ENCODE measurements at places on chromosomes 3 and 15.
A peak's percentile ranks its signal among the peaks of the same experiment; 100 is the strongest.

GRCh38 chr3:106425026-106425425, 556.2 kb upstream of the CBLB start:
- DNase-seq: peak; percentile 83

- DNase-seq: peak; percentile 83
These were observed 16.8 kb upstream of the ESYT3 start for GRCh38 chr3:138417559-138417982.

GRCh38 chr15:42800731-42801474, 64.0 kb upstream of the CDAN1 start:
- peak; percentile 8 for DNase-seq

GRCh38 chr3:133663569-133664313, 2.0 kb upstream of the TOPBP1 start:
- peak; percentile 63 for DNase-seq

- DNase-seq: no peak
These were observed 540.1 kb downstream of the UNC13C start for GRCh38 chr15:54518156-54518882.

DNA sequence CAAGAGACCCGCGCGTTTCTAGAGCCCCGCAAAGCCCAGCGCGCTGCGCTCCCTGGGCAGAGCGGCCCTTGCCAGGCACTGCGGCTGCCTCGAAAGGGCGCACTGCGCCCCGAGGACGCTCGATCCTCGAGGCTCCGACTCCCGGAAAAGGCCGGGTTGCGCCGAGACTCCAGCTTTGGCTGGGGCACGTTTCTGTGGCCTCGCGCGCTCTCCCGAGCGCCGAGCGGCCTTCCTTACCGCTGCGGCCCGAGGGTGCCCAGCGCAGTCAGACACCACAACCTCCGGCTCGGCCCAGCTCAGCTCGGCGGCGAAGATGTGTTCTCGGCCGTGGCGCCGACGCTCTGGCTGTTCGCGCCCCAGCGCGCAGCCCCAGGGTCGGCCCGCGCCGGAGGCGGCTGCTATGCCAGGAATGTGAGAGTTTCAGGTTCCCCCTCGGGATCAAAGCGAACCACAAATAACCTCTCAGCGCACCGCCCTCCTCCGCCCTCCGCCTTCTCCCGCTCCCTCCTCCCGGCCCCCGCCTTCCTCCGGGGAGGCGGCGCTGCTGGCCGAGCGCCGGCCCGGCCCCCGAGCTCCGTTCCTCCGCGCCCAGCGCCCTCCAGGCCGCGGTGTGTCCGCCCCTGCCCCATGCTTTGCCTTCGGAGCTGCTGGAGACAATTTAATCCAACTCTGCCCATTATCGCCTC, at the start of gene AMOTL2:
TSS of gene AMOTL2 (minus strand) at position 343 of the 686 bp plus-strand sequence. CDS start 3,014 bp downstream, outside the sequence.
- DNase-seq: peak; percentile 98

DNA sequence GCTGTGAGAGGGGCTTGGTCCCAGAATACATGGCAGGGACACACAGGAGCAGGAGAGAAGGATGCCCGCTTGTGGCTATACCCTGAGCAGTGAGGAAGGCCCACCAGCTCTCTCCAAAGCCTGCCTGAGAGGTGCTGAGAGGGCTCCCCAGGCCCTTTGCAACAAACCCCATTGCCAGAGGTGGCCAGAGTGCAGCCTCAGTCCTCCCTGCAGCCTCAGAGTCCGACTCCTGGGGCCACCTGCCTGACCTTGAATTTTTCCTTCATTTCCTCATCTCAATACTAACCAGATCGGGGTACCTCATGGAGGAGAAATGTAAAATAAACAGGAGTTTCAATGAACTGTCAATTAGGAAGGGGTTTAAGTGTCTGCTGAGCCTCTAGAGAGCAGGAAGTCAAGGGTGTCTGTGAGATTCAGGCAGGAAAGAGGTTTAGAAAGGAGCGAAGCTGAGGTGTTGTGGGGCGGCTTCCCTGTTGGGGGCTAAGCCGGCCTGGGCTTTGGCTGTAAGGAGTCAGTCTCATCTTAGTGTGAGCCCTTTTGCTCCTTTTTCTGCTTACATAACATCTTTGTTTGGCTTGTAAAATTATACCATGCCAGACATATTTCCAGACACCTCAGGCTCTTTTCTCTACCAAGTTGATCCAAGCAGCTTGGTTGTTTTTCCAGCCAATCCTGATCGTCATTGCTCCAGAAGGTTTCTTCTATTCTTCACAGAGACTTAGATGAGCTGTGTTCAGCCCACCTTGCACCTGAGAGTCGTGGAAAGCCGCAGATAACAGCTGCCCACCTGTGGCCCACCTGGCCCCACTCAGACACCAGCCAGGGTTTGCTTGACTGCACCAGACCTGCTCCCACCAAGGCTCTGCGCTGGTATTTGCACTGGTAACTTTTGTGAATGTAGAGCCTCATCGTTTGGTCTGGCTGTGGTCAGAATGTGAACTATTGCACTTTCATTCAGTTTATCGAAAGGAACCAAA, 36.7 kb downstream of the CMTM7 start:
- no peak for DNase-seq

DNA sequence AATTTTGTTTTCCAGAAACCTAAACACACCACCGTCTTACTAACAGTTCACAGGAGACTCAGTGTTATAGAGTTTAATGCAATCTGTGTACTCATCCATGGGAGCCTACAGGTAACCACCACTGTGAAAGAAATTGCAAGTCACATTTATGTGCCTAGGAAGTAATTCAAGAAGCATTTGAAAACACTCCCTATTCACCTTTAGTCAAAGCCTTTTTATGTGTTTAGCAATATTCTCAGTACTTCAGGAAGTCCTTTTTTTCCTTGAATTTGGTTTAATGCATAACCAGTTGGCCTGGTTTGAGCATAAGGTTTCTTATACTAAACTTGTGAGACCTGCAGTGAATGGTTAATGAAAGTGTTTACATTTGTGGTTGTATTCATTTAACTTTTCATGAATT, 346.1 kb downstream of the CHST2 start:
- no peak for DNase-seq

GRCh38 chr3:127195417-127195816, 2.5 kb downstream of the PRR23E start:
- no peak for DNase-seq

DNA sequence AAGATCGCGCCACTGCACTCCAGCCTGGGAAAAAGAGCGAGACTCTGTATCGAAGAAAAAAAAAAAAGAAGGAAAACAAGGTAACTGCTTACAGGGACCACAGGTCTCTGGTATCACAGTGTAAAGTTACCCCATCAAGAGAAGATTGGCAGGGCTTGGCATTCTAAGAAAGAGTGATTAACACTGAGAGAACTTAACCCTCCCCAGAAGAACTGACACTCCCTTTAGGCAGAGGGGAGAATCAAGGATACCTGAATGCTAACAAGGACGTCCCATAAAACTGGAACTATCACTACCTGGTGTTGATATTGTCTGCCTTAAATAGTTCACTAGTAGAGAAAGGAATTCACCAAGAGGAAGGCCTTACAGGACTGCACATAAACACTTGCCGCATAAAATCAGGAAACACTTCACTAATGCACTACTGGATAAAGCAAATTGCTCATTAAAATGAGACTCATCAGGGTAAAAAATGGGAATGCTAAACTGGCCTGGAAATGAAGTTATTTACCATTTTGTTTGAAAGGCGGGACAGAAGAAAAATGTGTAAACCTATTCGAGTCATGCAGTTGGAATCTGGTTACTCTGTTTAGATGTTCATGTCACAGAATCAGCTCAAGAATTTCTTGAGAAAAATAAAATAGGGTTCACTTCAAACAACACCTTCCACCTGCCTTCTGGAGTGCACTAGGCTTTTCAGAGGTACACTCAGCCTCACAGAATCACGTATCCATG, 121.6 kb downstream of the FOXP1 start:
- DNase-seq: peak; percentile 60

DNA sequence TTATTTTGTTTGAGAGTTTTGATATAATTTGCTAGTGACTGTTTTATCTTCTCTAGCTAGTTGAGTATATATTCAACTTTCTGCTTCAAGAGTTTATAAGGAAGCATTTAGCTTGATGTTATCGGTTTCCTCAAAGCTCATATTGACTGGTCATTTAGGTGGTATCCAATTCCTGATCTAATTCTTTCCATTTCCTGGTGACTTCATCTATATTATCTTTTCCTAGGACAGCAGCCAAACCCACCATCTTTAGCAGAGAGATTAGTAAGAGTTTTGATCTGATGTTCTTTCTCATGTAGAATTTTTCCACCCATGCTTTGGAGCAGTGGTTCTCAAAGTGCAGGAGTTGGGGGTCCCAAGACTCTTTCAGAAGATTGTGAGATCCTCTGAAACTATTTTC, 148.6 kb upstream of the STT3B start:
- no peak for DNase-seq

- no peak for DNase-seq
These were observed 2.9 kb downstream of the KLHL24 start for GRCh38 chr3:183638101-183638852.

- no peak for DNase-seq
These were observed 95.4 kb downstream of the PCSK6 start for GRCh38 chr15:101394056-101394630.

GRCh38 chr3:138213398-138214085, 26.4 kb downstream of the ARMC8 start:
- DNase-seq: no peak

DNA sequence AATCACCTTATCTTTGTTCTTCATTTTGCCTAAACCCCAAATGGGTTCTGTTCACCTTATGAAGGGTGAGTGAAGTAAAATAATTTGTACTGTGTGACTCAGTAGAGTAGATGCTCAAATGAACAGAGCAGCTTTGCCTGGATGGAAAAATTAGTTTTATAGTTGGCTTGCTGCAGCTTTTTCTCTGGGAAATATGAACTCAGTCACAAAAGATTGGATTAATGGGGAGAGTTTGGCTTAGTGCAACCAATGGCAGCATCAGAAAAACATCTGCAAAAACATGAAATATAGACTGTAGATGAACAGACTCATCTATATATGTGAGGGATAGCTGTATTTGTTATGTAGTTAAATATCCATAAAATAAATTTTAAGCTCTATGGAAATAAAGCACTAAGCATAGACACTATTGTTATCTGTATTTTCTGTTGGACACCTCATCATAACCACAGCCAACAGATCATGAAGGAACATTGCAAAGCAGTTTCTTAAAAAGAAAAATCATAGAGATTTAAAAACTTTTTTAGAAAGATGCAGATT, 181.3 kb downstream of the ECT2 start:
- no peak for DNase-seq

DNA sequence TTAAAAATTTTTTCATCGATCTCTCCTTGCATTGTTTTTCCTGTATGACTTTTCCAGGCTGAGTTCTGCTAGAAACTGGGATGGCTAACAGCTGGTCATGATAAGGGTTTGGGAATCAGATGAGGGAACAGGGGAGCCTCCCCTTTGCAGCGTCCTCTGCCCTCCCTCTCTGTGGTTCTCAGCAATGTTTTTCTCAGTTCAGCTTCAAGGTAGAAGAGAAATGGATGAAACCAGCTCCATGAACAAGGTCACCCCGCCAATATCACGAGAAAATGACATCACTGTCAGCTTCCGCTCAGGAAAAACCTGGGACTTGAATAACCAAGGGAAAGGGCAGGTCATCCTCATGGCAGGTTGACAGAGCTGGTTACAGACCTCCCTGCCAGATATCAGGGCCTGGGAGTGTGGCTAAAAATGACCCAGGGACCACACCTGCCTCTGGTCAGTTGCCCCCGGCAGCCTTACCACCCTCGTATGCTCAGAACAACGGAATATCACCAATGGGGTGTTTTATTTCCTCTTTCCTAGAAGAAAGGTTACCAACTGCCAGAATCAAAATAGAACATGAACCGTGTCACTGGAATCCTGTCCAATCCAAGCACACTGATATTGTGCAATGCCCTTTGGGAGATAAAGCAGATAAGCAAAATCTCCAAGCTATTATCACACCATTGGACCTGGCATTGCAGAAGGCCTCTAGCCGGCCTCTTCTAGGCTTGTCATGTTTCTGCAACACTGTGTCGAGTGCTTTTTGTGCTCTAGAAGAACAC, 26.1 kb downstream of the LSM3 start:
- peak; percentile 84 for DNase-seq

DNA sequence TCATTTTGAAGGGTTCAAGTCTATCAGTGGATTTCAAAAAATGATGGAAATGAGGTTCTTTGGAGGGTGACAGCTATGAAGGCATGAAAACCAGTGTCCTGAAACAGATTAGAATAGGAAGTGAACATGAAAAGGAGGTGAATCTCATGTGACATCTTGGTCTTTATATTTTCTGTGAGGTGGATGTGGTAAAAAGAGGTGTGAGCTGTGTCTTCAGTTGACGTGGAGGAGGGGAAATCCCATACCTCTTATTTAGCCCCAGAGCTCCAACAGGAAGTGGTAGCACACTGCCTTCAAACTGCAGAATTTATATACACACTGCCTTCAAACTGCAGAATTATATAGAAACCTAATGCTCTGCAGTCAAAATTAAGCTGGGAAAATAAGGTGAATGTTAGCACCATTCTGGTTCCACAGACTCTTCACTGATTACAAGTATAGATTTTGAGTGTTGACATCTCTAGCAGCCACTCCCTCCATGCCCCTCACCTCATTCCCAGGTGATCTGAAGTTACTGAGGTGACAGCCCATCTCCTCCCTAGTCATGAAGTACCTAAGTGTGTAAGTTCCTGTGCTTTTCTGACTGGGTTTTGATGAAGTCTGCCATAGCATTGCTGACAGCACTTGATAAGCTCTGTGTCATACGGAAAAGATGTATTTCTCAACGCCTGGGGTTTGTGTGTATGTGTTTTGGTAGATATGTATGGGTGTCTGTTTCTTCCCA, 2.7 kb downstream of the RAB8B start:
- DNase-seq: no peak

GRCh38 chr3:13706886-13707285, 158.0 kb downstream of the FBLN2 start:
- DNase-seq: no peak

DNA sequence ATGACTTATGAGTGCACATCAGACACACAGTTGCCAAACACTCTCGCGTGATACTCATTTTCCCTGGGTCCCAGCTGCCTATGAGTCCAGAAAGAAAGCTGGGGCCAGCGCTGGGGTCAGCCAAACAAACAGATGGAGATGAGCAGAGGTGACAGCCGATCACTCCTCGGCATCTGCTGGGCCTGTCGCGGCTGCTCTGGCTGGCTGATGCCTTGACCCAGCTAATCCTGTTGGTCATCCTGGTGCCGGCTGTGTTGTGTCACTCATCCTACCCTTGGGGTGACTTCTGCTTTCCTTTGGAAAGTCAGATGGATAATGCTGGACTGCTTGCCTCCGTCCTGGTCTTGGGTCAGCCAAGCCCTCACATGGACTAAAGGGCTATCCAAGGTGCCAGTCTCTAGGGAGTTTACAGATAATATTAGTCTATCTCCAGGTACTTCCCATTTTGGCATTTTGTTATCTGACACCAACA, 105.3 kb upstream of the PDZRN3 start:
- DNase-seq: no peak

DNA sequence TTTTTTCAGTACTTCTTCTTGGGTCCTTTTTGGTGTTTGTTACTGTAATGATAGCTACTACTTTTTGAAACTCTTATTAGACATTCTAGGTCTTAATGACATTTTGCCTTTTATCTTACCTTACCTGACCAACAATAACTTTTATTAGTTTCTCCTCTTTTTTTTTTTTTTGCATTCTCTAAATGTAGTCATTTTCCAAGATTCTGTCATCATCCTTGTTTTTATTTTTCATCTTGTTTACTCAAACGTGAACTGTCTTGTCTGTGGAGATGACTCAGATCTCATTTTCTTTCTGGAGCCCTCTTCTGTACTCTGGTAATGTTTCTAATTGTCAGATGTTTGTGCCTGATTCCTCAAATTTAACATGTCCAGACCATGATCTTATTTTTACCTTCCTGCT, 2.9 kb downstream of the ABHD5 start:
- peak; percentile 23 for DNase-seq

GRCh38 chr3:128402998-128403397, 63.7 kb downstream of the DNAJB8 start:
- no peak for DNase-seq

All from EH (cell line).